Esophagus squamous epithelium (tissue), 5 donors: ENCODE measurements at places on chromosomes 2 and 18.

DNA sequence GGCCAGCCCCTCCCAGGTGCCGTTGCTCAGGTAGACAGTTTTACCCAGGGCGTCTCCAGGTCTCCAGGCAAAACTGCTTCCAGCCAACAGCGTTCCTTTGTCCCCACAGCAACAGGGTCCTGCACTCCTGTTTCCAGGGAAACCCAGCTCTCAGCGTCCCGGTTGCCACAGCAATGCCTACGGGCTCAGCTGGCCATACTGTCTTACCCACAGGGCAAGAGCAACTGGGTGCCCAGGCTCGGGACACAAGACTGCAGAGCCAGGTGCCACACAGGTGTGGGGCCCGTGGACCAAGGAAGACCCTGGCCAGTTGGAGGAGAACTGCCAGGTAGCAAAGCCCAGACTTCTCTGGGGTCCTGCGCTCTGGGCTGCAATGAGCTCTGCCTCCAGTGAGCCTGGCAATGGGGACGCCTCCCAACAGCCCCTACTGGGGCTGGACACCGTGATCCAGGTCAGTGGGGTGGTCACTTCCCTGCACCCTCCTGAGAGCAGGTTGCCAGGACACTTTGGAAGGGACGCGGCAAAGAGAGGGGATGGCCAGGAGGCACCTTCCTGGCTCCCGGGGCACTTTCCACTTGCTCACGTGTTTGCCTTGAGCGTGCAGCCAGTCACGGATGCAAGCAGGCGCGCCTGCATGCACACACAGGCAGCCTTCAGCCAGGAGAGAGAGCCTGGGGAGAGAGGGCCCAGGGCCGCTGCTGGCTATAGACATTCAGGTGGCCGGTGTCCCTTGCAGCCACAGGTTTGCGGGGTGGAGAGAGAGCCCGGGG lies at the start of gene CROCC2:
TSS of gene CROCC2 (plus strand) at position 196 of the 770 bp plus-strand sequence. CDS start at position 374, 178 bp downstream.
- H3K4me3 ChIP-seq = no peak within 1 kb of the TSS
- no peaks in the 10 kb centered on the region for H3K36me3 ChIP-seq
- H3K27me3 ChIP-seq = no peaks in the 10 kb centered on the region
- H3K27ac ChIP-seq = no peak within 1 kb of the TSS

- no peak for DNase-seq
- H3K4me3 ChIP-seq = no peak overlapping the region
- no peak overlapping the region for H3K27ac ChIP-seq
- H3K4me1 ChIP-seq = no peaks in the 10 kb centered on the region
These were observed 39.5 kb downstream of the PTGR3 start for GRCh38 chr18:75169411-75169810.

DNA sequence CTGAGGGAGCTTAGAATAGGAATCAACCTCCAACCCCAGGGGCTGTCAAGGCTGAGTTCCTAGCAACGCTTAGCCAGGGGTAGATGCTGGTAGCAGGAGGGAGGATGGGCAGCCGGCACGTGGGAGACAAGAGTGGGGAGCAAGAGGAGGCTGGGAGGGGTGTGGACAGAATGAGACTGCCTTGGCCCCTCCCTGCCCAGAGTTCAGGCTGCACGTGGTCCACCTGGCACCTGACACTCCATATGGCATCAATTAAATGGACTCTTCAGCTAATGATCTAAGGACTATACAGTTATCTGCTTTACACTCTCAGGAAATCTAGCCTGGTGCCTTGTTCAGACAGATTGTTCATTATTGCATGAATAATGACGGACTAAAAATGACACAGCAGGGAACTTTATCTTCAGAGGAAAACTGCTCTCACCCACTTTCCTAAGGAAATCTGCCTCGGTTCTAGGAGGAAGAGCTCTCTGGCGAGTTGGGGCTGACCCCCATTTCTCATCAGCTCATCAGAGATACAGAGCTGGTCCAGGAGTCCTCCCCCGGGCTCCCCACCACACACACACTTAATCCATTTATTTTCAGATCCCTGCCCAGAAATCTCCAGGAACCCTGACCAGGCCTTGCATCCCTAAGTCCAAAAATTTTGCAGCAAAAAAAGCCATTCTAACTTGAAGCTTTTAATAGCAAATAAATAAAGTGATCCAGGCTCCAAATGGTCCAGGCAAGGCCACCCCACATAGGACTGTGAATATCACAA lies 102.1 kb upstream of the CDC42EP3 start:
- no peaks in the 10 kb centered on the region for H3K36me3 ChIP-seq
- no peaks in the 10 kb centered on the region for H3K27me3 ChIP-seq
- DNase-seq = no peak
- peaks cover 27% of the 10 kb centered on the region for H3K4me1 ChIP-seq

DNA sequence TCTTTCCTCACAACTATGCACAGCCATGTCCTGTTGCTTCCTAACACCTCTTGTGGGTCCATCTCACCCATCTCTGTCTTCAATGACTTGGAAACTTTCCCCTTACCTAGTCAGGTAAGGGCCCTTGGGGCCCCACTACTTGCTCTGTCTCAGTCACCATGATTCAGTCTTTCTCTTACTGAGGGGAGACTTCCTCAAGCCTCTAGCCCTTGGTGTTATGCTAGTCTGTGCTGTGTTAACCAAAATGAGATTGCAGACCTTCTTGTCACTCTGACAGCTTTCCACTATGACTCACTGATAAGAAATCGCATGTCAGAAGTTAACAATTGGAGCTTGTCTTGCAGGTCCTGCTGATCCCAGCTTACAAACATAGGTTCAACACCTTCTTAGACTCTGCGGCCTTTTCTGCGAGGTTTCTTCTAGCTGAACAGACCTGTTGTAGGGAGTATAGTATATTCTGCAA lies 65.3 kb downstream of the WDR75 start:
- no peaks in the 10 kb centered on the region for H3K4me1 ChIP-seq
- H3K27me3 ChIP-seq = no peaks in the 10 kb centered on the region
- no peak for DNase-seq
- H3K4me3 ChIP-seq = no peak overlapping the region
- H3K36me3 ChIP-seq = no peaks in the 10 kb centered on the region

DNA sequence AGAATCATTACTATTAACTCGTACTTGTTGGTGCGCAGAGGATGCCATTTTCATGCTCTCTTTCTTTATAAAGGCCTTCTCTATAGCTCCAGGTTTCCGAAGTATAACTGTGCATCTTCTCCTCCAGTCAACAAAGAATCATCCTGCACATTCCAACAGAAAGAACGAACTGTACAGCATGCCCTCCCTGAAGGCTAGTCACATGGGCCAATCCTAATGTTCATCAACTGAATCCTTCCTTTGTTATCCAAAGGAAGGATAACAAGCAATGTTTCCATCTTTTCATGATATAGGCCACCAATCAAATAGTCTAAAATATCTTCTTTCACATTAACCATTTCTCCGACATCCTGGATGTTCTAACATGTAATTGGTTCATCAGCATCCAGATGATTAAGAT lies 66.9 kb upstream of the LDLRAD4 start:
- no peaks in the 10 kb centered on the region for H3K27me3 ChIP-seq
- no peaks in the 10 kb centered on the region for H3K36me3 ChIP-seq
- H3K27ac ChIP-seq = no peak overlapping the region
- no peaks in the 10 kb centered on the region for H3K4me1 ChIP-seq
- no peak overlapping the region for H3K4me3 ChIP-seq
